ENCODE measurements at places on chromosomes 12 and 14.
A peak's percentile ranks its signal among the peaks of the same experiment; 100 is the strongest.

DNA sequence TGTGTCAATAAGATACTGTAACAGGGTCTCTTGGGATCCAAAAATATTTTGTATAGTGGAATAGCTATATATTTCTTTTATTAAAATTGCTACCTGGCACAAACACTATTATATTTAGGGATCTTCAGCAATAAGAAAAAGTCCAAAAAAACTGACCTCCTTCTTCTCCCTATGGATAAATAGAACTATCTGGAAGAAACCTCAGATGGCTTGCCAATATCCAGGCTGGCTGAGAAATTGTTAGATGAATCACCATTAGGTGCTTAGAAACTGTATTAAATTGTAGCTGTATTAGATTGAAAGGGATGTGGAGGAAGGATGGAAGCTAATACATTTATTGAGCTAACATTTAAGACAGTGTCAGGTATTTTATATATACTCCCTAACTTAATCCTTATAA lies 66.0 kb downstream of the SLC38A6 start:
- DNase-seq: no peak

GRCh38 chr14:80455031-80455430 lies 243.7 kb upstream of the DIO2 start:
- no peak for DNase-seq

GRCh38 chr12:65926119-65926908 lies 102.0 kb downstream of the HMGA2 start:
- no peak for DNase-seq

GRCh38 chr12:42886160-42886559 lies 296.6 kb upstream of the PRICKLE1 start:
- DNase-seq: no peak

DNA sequence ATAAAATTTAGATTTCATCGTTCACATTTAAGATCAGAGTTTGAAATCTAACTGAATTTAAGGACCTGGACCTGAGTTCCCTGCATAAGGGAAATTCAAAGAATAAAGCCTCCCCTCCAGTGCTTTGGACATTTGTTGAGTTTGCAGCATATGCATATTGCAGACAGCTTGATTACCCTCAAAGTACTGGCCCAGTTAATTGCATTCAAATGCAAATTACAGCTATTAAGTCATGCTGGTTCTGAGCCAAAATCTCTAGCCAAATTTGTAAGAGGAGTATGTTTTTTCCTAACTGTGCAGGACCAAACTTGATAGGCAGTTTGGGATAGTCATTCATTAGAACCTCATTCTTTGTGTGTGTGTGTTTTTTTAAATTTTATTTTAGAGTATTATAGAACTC lies 9.1 kb upstream of the KIF21A start:
- DNase-seq: no peak

- no peak for DNase-seq
Observed at GRCh38 chr14:23228812-23229211, 8.9 kb upstream of the RNF212B start.

DNA sequence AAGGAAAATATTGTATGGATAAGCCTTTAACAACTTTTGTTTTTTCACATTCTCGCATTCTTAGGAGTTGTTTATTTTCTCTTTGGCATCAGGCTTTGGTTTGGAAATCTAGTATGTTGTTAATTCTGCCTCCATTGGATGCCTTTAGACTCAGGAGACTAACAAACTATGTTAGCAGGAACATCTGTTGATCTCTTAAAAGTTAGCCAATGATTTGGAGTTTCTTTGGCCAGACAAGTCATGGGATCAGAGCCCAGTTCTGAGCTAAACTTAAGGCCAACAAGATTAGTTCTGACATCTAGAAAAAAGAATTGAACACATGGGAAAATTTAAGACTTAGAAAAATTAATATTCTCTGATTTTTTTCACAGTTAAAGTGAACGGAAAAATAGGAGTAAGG lies 35.3 kb upstream of the STRAP start:
- DNase-seq: no peak

DNA sequence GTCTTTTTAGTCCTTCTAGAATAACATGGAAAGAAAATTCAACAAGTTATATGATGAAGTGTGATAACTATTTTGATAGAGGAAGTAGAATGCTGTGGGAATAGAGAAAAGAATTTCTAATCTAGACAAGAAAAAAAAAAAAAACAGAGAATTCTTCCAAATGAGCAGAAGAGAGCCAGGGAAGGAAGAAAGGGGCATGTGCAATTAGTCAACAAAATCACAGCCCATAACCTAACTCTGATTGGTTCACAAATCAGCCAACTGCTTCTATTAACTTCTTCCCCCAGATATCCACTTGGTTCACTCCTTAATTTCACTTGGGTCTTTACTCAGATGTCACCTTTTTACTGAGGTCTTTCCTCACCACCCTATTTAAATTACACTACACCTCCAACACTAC lies 69.5 kb downstream of the BTG1 start:
- no peak for DNase-seq

DNA sequence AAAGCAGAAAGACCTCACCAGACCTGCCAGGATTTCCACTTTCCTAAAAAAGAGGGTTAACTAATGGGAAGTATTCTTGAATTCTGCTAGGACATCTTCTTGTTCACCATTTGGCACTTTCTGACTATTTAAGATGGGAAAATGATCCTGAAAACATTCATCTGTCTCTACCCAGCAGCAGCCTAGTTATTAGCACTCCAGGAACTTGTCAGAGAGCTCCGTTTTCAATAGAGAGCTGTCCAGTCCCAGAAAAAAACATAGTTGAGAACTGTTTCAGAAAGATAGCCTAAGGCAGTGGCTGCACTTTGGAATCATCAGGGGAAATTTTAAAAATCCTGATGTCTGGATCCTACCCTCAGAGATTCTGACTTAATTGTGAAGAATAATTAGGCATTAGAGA lies 22.1 kb upstream of the CEP83 start:
- no peak for DNase-seq

DNA sequence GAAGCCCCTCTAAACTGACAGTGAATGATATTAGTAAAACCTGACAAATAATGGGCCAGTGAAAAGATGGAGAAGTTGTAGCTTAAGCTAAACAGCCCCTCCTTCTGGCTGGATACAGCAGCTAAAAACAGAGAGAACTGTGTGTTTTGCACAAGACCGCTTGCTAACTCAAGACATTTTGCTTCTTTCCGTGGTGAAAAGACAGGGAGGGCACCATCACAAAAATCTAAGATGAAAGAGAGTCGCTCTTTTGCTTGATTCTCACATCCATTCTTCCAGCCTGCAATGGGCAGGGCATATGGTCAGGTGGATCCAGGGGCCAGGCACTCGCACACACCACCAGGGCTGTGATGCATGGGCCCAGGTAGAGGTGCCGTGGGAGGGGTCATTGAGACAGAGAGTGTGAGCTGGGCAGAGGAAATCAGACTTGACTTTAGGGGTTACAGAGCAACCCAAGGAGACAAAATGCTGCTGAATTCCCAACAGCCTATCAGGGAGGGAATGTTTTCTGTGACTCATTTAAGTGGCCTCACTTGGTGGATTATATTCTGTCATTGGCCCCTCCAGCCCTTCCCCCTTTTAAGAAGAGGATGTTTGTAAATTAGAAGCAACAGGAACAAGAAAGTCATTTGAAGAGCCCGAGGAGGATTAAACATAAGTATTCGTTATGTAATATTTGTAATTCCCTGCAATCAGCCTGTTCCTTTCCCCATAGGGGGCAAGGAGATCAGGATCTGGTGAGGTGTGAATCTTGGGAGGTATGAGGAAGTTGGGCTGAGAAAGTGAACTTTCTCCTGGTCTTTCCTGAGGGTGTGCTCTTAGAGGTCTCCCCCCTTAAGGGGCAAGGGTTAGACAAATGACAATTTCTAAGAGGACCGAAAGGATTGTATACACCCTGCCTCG lies 12.3 kb downstream of the EMP1 start:
- DNase-seq: no peak

- no peak for DNase-seq
Observed at GRCh38 chr12:102522768-102523167, 42.4 kb upstream of the IGF1 start.

DNA sequence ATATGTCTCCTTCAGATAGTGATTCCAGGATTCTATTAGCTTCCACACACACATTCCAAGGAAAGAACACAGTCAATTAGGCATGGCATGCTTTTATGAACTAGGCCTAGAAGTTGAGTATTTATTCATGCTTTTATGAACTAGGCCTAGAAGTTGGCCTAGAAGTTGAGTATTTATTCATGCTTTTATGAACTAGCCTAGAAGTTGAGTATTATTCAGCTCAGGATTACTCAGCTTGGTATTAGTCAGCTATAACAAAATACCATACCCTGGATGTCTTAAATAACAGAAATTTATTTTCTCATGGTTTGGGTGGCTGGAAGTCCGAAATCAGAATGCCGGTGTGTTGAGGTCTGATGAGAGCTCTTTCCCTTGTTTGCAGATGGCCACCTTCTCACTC lies 442.7 kb upstream of the FLRT2 start:
- no peak for DNase-seq

GRCh38 chr12:12683725-12684124 lies 12.3 kb downstream of the GPR19 start:
- DNase-seq: no peak

DNA sequence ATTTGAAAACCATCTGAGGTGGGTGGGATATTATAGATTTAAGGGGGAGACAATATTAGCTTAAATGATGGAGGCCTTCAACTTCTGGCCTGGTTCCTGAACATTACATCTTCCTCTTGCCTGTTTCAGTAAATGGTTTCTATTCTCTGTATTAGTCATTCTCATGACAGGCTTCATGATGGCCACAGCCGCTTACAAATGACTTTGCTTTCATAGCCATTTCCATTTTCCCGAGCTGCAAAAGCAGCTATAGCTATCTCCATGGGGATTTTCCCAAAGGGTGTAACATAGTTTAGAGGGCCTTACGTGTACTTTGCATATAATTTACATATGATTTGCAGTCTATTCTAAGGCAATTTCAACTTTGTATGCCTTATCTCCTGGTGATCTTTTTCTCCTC lies 121.8 kb downstream of the NRXN3 start:
- no peak for DNase-seq

DNA sequence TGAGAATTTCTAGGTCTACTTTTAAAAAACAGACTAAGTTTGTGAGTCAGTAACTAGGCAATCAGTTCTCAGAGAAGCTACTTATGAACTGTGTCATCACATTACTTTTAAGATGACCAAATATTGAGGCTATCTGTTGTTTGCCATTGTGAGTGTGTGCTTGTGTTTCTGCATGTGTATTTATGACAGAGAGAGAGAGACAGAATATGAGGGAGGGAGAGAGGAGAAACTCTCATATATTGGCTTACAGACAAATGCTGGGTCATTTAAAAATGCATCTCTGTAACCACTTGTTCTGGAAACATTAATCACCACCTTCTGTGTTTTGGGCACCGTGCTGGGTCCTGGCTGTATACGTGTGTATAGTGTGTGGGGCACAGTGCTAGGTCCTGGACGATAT lies 161.5 kb upstream of the FRMD6 start:
- DNase-seq: no peak

DNA sequence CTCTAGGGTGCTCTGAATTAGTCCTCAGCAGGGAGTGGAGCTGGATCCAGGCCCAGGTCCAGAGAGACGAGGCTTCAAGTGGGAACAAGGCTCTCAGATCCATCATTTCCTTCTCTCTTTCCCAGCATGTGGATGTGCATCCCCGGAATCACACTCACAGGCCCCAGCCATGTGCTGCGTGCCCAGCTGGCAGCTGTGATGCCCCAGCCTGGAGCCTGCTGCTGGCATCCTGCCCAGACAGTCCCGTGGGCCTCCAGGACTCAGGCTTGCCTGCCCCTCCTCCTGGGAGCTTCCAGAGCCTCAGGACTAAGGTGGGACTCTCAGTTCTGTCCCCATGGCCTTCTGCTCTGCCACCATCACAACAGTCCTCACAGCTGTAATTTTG lies 6.2 kb upstream of the KRT84 start:
- DNase-seq: no peak

DNA sequence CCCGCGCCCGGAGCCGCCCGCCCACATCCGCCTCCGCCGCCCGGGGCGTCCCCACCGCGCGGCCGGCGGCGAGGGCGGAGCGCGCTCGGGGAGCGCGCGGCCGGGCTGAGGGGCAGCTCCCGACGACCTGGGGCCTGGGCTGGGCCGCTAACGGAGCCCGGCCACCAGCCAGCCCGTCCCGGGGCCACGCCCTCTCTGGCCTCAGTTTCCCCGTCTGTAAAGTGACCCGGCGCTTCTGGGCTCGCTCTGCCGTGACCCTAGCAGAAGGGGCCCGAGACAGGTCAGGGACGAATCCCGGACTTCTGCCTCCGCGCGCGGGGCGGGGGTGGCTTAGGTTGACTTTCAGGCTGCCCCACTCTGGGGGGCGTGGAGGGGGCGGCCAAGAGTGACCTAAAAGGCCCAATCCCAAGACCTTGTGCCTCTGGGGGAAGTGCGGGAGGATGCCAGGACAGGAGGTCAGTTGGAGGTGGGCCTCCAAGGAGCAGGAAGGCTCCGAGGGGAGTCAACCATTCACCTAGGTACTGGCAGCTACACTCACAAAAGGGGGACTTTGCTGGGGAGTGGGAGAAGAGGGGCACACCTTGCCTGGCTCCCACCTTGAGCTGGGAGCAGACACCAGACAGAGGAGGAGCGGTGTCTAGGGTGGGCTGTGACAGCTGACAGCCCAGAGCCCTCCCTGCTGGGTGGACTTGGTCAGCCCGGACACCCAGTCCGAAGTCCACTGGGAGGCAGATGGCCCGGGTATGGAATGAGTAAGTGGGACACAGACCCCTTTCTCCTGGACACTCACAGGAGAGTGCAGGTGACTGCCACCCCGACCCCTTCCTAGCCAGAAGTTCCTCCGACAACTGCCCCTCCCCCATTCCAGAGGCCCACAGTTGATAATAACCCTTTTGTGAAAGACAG lies 486 bp upstream of the AKT1 start:
- DNase-seq: peak; percentile 46

DNA sequence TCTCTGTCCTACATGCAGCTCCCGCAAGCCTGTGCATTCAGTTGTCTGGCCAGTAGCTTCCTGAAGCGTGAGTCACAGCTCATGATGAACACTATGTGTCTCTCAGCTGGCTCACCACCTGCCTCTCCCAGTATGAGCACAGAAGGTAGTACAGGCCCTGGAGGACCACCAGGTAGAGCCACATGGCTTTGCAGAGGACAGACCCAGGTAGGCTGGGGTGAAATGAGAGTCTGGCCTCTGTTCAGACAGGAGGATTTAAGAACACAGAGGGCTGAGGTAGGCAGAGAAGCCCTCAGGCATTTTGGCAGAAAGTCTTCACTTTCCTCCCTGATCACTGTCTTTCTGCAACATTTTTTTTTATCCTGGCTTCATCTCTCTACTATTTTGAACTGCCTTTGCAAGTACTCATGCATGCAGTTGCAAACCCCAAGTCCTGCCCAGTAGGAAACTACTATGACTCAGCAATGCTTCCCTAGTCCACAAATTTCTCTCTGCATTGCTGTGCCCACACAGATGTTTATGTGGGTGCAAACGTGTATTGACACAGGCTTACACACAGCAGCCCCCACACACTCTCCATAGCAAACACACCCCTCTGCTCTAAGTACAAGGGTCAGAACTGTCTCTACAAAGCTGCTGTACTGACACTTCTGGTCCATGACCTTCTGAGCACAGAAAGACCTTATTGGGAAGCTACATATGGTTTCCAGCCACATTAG lies 7.2 kb upstream of the SDR9C7 start:
- DNase-seq: no peak

- no peak for DNase-seq
Observed at GRCh38 chr14:34334329-34334728, 127.7 kb downstream of the SPTSSA start.
